ENCODE measurements at places on chromosomes 7 and 10. TPM values are rescaled to one million over a fixed set of nuclear protein-coding genes. Genes with fewer than 3 reads are reported as not detected.

GRCh38 chr7:80070391-80070790 lies 64.2 kb upstream of the GNAI1 start:
- DNase-seq, result no peak

DNA sequence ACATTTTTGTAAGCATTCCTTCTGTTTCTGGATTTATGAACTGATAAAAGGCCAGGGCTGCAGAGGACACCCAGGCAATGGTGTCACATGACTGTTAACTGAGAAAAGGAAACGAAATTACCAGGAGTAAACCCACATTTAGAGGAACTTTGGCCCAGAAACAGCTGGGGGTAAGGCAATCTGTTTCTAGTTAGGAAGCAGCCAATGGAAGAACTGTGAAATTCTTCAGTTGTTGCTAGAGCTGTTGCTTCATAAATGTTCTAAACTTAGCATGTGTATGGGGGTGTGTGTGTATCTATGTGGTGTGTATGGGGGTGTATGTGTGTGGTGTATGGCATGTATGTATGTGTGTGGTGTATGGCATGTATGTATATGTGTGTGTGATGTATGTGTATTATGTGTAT lies 11.8 kb upstream of the PDCD4 start:
- DNase-seq, result no peak

GRCh38 chr7:82015751-82016150 lies 245.9 kb upstream of the HGF start:
- no peak for DNase-seq

GRCh38 chr7:93119191-93119905 lies 1.6 kb upstream of the SAMD9 start:
- DNase-seq, result no peak

DNA sequence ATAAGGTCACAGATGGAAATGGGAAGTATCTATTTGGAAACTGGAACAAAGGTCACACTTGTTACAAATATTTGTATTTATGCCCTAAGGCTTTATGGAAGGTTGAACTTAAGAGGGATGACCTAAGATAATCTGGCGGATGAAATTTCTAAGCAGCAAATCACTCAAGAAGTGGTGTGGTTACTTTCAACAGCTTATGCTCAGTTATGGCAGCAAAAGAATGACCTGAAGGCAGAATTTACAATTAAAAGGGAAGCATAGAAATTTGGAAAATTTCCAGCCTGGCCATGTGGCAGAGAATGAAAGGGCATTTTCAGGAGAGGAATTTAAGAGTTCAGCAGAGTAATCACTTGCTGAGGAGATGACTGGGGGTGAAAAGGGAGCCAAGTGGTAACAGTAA lies 95.8 kb upstream of the TNS3 start:
- DNase-seq, result no peak

- no peak for DNase-seq
These were observed 88.8 kb upstream of the INSIG1 start for GRCh38 chr7:155208681-155209477.

Gene CABCOCO1
- 0.40 TPM for polyA plus RNA-seq

Gene NEUROD6
- polyA plus RNA-seq, result not detected

Gene ORC5
- polyA plus RNA-seq, result 13.5 TPM

Gene MARCHF5
- polyA plus RNA-seq, result 32.4 TPM

Gene VIPR2
- polyA plus RNA-seq, result not detected

Gene GDF2
- not detected for polyA plus RNA-seq
